NCI-H1930 (cell line): ENCODE measurements at places on chromosomes 13 and 19.

DNA sequence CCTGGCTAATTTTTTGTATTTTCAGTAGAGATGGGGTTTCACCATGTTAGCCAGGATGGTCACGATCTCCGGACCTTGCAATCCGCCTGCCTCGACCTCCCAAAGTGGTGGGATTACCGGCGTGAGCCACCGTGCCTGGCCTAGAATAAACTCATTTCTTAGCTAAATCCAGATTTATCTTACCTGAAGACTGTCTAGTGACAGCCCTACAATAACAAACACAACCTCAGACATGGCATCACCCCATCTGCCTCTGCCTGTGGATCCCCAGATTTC is 5.0 kb downstream of the ZNF44 start:
- DNase-seq = no peak

- DNase-seq = no peak
Observed at GRCh38 chr19:42158926-42159325, 26.7 kb upstream of the POU2F2 start.

DNA sequence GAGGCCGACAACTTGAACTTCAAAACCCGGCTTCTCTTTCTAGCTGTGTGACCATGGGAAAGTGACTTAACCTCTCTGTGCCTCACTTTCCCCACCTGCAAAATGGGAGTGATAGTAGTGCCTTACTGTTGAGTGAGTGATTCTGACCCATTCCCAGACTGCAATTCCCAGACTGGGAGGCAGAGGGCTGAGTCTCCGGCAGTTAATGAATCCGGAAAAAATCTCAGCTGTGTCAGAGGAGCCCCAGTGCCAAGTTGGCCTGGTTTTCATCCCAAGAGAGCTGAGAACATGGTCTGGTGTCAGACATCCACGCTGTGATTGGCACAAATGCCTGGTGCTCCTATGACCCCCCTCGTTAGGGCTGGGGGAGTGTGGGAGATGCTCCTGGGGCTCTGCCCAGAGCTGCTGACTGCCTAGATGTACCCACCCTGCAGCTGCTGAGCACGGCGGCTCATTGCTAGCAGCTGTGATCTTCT is 50.0 kb downstream of the PIN1 start:
- no peak for DNase-seq

- no peak for DNase-seq
Observed at GRCh38 chr13:39515224-39515714, 87.7 kb downstream of the LHFPL6 start.

DNA sequence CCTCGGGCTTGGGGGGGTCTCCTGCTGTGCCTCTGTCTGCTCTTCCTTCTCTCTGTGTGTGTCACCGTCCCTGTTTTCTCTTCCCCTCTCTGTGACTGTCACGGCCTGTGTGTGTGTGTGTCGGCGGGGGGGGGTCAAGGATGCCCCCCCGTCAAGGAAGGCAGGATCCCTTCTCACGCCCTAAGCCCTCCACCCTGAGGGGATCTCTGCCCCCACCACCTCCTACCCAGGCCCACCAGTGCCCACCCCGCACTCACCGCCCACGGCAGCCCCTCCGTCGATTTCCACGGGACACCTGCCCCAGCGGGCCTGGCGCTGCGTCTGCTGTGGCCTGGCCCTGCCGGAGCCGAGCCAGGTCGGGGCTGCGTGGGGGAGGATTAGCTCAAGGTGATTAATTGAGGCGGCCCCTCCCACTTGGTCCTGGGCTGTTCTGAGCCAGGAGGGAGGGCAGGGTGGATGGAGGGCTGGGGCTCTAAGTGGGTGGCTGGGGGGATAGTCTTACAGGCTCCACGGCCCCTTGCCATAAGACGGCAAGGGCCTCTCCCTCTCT is at the start of gene RAX2:
RAX2 (minus strand) TSS at position 323 of the 550 bp plus-strand sequence. CDS start 486 bp downstream, outside the sequence.
- DNase-seq = no peak

DNA sequence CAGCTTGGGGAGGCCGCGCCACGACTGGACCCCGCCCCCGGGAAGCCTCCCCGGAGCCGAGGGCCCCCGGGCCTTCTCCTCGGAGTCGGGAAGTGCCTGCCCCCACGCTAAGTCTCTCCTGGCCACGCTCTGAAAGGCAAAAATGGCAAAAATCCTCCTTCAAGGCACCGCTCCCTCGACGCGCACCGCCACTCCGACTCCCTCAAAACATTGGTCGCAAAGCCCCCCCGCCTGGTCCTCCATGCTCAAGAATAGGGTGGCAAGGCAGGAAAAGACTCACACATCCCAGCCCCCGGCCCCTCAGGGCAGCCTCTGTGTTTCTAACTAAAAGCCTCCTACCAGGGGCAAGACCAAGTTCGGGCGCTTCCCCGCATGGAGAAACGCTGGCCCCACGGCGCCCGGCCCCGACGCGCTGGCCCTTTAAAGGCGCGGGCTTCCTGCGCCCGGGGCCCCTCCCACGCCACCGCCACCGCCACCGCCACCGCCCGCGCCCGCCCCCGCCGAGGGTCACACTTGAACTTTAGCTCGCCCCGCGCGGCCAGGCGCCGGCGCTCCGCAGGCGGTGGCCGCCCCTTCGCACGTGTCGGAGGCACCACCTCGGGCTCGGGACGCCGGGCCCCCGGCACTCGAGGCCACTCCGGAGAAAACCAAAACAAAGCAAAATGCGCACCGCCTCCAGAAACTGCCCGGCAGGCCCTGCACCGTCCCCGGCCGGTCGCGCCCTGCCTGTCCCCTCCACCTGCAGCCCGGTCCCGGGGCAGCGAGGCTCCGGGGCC is 1.9 kb downstream of the FOXO1 start:
- no peak for DNase-seq

GRCh38 chr13:35681685-35682084 is 205.2 kb upstream of the MAB21L1 start:
- no peak for DNase-seq

GRCh38 chr19:13101590-13102415 is 855 bp downstream of the LYL1 start:
- DNase-seq = no peak

DNA sequence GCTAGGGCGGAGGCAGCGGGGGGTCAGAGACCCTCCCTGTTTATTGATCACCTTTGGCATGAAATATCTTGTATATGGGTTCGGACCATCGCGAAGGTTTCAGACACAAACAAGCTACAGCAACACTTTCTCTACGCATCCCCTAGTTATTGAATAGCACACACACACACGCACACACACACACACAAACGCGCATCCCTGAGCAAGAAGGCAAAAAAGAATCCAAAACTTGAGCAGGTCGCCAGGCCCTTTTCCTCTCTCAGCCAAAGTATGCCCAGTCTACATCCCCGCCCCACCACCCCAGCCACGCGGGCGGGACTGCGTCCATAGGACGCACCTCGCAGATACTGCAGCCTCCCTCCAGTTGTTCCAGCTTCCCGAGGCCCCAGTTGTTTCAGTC is 16.0 kb downstream of the POU4F1 start:
- no peak for DNase-seq

GRCh38 chr19:45934551-45935230 is 20.1 kb upstream of the NANOS2 start:
- DNase-seq = no peak

DNA sequence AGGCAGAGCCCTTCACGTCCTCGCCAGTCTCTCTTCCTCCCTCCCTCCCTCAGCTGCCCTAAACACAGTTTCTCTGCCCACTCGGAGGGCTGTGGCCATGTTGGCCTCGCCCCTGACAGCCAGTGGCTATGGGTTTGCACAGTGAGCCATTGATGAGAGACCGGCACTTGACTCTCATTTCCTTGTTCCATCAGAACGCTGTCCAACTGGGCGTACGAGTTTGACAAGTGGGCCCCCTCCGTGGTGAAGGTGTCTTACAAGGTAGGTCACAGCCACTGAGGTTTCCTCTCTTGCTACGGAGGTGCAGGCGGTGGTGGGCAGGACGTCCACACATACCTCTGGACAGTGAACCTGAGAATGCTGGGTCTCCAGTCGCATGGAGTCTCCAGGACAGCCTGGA is 57.9 kb downstream of the SMARCA4 start:
- no peak for DNase-seq

GRCh38 chr13:73809561-73809960 is 324.6 kb downstream of the KLF12 start:
- DNase-seq = no peak

DNA sequence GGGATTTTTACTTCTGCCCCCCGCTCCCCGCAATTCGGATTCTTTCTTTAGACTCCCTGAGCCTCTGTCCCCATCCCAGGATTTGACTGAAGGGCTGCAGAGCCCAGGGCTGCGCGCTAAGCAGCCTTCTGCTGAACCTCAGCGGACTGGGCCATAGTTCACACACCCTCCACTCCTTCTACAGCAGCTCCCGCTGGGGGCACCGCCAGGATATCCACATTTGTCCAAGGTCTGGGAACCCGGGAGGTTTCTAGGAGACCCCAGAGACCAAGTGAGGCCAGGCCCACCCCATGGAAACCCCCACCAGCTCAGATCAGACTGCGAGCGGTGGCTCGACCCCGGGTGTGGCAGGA is 463.3 kb downstream of the ITGBL1 start:
- peak; percentile 55 for DNase-seq

DNA sequence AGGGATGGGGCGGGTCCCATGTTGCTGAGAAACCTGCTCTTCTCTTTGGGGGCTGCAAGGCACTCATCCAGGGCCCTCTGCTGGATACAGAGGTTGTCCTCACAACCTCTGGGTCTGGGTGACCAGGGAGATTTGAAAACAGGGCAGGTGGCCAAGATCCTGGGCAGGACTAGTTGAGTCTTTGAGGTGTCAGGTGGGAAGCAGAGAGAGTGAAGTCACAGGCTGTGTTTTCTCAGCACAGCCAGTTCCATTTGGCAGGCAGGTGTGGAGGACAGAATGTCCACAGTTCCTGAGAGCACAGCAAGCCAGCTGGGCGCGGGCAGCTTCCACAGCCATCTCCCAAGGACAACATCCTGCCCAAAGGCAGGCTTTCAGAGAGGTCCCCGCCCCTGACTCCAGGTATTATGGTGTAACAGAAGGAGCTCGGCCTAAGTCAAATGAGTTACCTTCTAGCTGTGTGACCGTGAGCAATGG is 118.8 kb downstream of the NUFIP1 start:
- DNase-seq = no peak
